ENCODE measurements at places on chromosomes 3 and 15.

GRCh38 chr3:38497031-38497430, 891 bp downstream of the EXOG start:
- no peak for DNase-seq

DNA sequence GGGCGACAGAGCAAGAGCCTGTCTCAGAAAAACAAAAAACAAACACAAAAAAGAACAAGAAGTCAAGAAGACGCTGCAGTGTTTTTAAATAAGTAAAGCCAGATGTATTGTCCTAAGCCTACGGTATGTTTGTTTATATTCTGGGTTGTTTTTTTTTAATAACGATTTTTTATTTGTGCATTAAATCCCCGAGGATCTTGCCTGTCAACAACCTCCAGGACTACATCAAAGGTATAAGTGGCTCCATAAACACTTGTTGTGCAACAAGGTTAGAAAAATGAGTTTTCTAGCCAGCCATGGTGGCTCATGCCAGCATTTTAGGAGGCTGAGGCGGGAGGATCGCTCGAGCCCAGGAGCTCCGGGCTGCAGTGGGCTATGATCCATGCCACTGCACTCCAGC, 26.1 kb downstream of the ITGB5 start:
- no peak for DNase-seq

GRCh38 chr15:57696146-57696545, 10.4 kb upstream of the POLR2M start:
- DNase-seq = no peak

DNA sequence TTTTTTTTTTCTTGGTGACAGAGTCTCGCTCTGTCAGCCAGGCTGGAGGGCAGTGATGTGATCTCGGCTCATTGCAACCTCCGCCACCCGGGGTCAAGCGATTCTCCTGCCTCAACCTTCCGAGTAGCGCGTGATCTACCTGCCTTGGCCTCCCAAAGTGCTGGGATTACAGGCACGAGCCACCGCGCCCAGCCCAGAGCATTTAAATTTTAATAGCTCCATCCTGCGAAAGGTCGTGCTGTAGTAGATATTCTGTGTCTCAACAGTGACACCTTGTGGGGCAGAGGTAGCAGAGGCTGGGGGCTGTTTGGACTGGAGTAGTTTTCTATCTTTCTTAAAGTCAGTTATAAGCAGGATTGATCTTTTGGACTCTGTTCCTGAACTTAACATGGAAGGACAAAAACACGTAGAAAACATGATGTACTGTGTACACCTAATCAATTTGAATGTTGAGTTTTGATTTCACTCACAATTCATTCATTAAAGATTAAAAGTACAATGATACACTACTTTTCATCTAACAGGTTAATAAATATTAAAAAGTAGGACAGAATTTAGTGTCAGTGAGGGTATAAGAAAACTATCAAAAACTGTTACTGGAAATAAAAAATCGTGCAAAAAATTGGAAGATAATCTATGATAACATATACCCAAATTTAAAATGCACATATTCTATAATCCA, 11.0 kb upstream of the PDCD6IP start:
- peak; percentile 64 for DNase-seq

DNA sequence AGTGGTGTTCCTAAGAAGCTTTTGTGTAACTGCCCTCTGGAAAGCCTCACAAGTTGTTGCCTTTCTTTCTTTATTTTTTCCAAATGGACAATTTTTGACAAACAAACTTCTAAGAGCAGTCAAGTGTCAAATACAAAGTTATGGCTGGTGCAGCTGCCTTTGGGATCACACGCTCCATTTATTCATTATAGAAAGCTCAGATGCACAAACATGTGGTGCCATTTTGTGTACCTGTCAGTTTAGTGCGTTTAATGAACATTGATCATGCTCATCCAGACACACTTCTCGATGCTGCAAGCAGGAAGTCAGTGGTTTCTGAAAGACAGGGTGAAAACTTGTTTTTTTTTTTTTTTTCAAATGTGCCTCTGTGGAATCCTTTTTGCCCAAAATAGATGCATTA, 324.5 kb downstream of the CNTN4 start:
- DNase-seq = no peak

GRCh38 chr15:49823987-49824774, 203.3 kb downstream of the DTWD1 start:
- no peak for DNase-seq

- DNase-seq = no peak
Measured at GRCh38 chr3:49026536-49026935, 2.7 kb downstream of the IMPDH2 start.

Data from trophoblast cell (in vitro differentiated cells and primary cell).